NCI-H345 (cell line): ENCODE measurements at places on chromosomes 1 and 21.
A peak's percentile ranks its signal among the peaks of the same experiment; 100 is the strongest.

DNA sequence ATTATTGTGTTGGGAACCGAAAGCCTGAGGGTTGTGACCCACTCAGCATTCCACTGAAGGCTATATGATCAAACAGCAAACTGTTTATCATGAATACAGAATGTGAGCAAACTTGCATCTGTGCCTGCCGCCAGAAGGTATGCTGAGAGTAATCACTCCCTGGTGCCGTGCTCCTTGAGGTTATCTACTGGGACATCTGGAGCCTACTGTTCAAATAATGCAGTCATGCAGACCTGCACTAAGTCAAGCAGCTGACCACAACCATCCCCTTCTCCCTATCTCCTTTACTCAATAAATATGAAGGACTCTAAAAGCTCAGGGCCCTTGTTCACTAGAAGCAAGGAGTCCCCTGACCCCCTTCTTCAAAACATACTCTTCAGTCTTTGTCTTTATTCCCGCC is 13.5 kb downstream of the GSTM5 start:
- no peak for DNase-seq

DNA sequence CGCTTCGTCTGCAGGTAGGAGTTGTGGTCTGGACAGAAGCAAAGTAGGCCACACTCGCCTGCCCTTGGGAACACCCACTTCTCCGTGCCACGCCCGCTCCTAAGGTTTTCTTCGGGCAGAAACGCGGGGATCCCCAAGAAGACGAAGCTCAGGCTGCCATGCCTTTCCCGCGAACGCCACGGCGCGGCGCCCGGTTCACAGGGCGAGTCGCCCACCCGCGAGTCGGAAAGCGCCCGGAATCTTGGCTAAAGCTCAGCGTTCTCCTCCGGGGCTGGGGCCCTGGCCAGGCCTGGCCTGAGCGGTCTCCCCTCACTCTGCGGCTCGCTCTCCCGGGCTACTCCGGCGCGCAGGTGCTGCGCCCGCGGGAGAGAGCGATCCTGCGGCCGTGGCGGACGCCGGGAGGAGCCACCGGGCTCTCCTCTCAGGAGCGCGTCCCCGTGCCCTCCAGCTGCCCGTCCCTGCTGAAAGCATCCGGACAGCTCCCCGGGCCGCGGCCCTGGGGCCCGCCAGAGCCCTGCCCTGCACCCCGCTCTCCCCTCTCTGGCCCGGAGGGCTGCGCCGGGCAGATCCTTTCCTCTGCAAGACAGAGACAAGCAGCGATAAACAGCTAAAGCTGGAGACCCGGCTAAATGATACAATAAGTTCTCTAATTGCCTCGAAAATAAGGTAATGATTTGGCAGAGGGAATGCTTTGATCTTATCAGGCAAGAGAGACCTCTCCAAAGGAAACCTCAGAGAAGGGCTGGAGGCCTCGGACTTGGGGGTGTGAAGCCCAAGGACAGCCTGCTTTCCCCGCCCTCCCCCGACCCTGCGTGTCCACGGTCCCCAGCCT is 6.7 kb upstream of the WNT2B start:
- DNase-seq: peak; percentile 38

DNA sequence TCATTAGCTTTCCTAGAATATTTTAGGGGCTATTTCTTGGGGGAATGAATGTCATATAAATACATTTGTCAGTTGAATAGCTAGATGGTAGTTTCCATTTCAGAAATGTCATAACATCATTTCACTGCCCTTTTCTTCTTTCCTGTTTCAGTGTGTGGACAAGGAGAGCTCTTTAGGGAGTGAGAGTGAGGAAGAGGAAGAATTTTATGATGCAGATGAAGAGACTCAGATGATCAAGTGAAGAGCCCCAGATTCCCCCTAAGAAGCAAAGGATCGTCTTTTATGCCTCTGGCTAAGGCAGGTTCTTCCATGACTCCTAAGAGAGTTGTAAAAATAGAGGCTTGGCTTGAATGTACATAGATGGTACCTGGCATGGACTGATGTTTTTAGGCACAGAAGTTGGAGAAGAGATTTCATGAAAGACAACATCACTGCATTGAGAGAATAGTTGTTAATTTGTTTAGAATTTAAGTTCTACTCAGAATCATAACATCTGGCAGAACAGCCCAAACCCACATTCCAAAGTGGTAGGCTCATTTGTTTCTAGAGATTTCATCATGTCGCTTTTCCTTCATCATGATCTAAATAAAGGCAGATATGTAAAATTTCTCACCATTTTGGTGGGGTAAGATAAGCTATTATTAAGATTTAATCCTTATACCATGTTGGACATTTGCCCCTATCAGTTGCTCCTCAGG is 44.2 kb upstream of the MAB21L3 start:
- no peak for DNase-seq

- DNase-seq: no peak
These were observed 10.2 kb upstream of the FCRL5 start for GRCh38 chr1:157562515-157562914.

DNA sequence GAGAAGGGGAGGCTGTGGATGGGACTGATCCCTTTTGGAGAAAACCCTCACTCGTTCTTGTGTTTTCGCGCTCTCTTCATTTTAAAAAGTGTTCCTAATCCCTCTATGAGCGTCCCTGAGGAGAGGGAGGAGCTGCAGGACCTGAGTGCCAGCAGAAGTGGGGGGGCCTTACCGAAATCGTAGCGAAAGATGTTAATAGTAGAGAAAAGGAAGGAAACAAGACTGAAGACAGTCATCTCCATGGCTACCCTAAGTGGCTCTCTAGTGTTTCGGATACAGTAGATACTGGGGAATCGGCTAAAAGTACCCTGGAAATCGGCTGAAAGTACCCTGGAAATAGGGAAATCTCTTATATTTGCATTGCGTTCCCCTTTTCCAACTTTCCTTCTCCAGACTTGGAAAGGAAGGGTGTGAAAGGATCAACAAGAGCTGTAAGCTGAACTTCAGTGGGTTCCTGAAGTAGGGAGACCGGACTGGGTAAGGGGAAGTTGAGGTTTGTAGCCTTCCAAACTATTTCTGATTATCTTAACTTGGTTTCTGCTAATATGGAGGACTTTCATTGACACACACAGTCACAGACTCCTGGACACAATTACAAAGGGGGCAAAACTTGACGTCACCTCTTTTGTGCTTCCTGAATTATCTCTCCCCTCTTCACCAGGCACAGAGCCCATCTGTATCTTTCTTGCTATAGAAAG is 486 bp upstream of the DSTYK start:
- DNase-seq: no peak

DNA sequence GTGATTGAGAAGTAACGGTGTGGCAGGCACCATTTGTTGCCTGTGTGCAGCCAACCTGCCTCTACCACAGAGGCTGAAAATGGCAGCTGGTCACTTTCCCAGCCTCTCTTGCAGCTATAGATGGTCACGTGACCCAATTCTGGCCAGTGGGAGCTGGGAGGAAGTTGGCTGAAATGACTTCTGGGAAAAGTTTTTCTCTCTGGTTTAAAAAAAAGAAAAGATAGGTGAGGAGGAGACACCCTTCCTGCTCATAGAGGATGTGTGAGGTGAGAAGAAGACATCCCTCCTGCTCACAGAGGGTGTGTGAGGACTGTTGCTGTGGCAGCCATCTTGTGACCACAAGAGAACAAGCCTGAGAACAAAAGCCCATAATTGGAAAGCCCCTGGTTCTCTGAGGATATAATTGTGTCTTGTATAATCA is 122.8 kb downstream of the SYF2 start:
- DNase-seq: no peak

DNA sequence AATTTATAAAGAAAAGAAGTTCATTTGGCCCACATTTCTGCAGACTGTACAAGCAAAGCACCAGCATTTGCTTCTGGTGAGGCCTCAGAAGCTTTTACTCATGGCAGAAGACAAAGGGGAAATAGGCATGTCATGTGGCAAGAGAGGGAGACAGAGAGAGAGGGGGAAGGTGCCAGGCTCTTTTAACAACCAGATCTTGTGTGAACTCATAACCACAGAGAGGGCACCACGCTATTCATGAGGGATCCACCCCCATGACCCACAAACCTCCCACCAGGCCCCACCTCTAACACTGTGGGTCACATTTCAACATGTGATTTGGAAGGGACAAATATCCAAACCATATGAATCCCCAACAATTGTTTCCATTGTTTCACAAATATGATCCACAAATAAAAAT is 467.9 kb downstream of the SIPA1L2 start:
- DNase-seq: no peak
